Prostate gland (tissue), 2 donors: ENCODE measurements at places on chromosomes 3 and 15. TPM values are rescaled to one million over a fixed set of nuclear protein-coding genes. Genes with fewer than 3 reads are reported as not detected.

DNA sequence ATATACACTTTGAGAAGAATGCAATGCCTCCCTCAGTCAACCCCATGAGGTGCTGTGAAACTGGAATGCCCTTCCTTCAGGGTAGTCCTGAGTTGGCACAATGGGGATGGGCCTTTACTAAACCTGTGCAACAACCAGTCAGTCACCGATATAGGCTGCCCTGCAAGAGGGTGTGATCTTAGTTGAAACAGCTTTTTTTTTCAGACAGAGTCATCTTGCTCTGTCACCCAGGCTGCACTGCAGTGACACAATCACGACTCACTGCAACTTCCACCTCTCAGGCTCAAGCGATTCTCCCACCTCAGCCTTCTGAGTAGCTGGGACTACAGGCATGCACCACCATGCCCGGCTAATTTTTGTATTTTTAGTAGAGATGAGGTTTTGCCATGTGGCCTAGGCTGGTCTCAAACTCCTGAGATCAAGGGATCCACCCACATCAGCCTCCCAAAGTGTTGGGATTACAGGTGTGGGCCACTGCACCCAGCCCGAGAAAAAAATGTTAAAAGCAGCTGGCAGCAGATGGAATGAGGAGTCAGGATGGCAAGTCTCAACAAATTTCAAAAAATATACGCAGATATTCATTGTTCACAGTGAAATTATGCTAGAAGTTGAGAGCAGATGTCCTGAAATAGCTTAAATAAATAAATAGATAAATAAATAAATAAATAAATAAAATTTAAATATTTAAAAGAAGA, 31.8 kb downstream of the MYO5A start:
- DNase-seq: no peak

Gene GUCA1C
- total RNA-seq: not detected

DNA sequence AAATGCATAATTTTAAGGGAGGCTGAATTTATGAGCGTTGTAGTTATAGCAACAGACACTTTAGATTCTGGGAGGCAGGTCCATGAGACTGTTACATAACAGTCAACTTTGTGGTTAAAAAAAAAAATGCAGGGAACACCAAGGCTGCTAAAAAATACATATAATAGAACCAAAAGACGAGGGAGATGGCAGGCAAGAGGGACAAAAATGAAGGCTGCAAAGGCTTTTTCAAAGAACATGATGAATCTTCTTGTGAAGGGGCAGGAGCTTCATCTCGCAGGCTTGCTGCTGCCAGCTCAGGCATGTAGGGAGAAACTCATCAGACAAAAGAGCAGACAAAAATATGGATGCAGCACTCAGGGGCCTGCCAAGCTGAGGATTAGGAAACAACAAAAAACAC, 243.9 kb downstream of the SHQ1 start:
- no peak for DNase-seq

DNA sequence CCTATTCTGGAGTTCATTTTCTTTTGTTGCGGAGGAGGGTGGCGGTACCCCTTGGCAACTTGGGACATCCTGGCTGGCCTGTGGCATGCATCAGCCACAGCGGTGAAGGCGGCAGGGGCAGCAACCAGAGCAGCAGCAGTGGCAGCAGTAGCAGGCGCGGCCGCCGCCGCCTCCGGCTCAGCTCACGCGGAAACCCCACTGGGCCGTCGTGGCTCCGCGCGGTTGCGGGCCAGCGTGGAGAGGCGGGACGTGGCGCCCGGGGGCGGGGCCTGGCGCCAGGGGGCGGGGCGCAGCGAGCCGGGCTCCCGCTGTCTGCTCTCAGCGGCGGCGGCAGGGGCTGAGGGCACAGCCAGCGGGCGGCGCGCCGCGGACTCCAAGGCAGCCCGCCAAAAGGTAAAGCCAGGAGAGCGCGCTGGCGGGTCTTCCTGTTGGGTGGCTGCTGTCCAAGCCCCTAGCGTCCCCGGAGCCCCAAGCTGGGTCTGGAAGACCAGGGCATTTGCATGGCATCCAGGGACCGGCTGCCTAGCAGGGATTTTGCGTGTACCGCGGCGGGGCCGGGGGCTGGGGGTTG, 334.4 kb upstream of the THRB start:
- DNase-seq: peak; percentile 55

GRCh38 chr15:73338058-73338457, 30.7 kb downstream of the HCN4 start:
- no peak for DNase-seq

DNA sequence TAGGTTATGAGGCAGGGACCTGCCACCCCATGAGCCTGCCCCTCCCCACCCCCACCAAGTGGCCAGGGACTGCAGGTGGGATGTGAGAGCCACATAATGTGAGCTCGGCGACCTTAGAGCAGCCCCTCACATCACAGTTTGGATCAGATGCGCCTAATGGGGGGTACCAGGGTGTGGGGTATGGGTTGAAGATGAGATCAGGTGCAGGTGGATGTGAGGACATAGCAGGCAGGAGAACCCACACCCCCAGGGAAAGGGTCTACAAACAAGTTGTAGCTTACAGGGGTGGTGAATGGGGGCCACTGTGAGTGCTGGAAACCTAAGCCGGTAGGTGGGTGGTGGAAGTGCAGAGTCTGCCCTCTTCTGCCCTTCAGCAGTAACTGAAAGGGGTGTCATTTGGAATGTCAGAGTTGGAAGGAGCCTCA, 94.0 kb downstream of the CORO2B start:
- no peak for DNase-seq

Gene GOLGA6L10
- total RNA-seq: 6.0 TPM

GRCh38 chr3:23264413-23264812, 61.3 kb downstream of the UBE2E2 start:
- DNase-seq: no peak

GRCh38 chr3:5217824-5218595, 30.5 kb downstream of the EDEM1 start:
- no peak for DNase-seq

DNA sequence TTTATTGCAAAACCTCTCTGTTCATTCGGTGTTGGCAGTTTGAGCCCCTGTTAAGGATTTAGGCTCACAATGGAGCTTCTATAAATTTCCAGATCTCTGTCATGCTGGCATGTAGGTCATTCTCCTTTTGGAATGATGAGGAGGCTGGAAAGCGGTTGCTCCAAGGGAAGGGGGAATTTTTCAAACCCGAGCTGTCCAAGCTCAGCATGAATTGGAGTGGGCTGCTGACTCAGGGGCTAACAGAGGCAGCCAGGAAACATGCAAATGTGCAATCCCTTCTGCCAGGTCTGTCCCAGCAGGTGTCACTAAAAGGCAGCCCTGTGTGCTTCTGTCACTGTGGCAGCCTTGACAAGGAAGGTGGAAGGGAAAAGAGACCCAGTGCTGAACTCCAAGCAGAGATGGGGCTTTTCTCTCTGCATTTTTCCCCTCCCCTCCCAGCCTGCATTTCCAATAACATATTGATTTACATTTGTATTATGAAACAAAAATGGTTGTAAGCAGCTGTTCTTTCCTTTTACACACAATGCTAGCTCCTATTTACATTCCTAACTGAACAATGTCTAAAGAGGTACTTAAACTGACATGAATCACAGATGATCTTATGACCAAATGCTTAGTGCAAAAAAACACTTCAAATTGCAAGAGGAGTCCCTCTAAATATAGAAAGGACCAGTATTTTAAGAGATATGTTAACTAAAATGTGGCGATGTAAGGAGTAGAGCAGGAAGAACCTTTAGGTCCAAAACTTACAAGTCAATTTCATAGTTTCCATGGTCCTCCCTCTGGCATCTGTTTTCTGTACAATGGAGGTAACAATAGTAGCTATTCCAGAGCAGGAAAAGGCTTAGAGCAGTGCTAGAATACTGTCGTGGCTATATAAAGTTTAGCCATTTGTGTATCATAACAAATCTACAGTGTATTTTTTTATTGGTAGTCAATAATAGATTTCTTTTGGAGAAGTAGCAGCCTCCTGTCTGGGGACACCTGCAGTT, 84.5 kb upstream of the ATP10A start:
- DNase-seq: no peak

DNA sequence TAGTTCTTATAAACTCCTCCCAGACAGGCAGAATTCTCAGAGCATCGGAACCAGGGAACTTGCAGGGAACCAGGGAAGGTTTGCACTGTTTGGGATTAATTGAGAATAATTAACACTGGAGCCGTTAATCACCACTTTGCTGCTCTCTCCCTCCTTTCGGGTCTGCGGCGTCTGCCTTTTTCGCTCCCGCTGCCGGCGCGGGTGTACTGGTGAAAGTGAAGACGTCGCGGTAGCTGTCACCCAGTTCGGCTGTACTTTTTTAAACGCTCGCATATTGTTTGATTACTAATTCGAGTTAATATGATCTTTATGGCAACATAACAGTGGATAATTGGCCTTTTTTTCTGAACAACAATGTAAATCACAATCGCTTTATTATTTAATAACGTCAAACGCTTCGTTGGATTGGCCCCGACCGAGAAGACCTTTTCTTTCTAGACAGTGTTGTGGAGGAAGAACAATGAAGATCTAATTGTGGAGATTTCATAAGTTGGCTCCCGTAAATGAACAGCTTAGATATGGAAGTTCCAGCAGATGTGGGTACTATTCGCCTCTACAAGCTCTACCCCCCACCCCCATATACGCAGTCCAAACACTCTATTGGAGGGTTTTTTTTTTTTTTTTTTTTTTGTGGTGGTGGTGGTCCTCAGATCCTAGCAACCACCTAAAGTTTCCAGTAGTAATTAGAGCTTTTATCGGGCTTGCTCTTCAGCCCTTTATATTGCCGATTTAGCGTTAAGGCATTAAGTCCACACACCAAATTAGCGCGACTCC, 12.7 kb downstream of the SOX2 start:
- DNase-seq: no peak

GRCh38 chr15:69562564-69562963, 109.9 kb downstream of the RPLP1 start:
- peak; percentile 73 for DNase-seq

DNA sequence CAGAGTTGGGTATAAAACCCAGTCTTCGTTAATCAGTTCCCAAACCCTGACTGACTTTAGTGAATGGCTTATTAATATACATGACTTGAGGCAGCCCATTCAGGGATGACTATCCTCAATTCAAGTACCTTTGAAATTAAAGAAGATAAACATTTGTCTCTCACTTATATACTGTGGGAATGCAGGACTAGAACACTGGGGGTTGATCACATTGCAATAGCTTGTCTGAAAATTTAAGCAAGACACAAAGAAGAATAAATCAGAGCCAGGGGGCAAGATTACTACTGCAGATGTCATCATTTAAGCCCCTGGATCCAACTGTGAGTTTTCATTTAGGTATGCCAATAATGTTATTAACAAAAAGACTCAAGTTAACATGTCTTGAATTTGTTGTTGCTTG, 647.7 kb downstream of the ZPLD1 start:
- DNase-seq: no peak

Gene GRAMD1C
- total RNA-seq: 7.4 TPM

DNA sequence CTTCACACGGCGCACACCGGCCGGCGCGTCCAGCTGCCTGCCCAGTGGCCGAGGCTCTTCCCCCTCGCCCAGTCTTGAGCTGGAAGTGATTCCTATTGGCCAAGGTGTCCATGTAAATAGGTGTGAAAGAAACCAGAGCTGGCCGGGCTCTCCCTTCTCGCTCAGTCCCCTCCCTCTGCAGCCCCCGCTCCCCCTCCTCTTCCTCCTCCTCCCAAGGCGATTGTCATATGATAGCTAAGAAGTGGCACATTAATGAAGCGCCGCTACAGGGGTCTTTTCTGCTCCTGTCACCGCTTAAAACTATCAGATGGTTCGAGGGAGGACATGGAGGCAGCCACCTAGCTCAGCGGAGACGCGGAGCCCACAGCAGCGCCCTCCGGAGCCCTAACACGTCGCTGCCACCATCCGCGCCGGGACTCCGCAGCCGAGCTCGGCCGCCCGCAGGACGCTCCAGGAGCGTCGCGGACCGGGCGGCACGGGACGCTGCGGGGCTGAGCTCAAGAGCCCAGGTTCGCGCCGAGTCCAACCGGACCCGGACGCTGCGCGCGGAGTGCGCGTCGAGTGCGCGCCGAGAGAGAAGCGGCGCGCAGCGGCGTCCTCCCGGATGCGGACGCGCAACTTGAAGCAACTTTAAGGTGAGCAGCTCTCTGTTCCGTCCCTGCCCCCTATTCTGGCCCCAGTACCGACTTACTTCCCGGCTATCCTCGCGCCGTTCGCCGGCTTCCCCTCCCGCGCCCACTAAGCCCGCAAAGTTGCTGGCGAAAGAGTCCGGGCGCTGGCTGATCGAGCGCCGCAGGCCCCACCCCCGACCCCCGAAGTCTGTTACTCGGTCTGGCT, at the start of gene FOXB1:
Gene FOXB1, plus strand, starts transcription at position 303 of the 837 bp plus-strand sequence. CDS start 653 bp downstream, outside the sequence.
- DNase-seq: no peak

Gene SEC61A1
- total RNA-seq: 195 TPM

DNA sequence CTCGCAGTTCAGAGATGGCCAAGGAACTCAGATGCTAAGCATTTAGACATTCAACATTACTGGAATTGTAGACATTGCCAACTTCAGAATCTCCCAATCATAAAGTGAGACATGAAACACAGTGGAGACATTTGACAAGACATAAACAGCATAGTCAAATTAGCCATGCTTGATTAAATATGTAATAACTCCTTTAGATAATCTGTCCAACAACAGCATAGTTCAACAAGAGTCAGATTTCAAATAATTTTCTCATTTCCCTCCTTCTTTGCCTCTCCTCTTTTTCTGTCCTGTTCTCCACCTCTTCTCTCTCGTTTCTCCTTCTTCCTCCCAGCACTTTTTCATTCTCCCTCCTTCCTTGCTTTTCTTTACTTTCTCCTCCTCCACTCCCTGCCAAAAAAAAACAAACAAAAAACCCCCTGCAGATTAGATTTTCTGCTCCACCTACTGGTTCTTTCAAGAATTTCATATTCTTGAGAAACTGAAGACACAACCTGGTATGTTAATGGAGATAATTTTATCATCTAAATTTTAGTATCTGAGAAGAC, 20.2 kb downstream of the CPOX start:
- DNase-seq: no peak

DNA sequence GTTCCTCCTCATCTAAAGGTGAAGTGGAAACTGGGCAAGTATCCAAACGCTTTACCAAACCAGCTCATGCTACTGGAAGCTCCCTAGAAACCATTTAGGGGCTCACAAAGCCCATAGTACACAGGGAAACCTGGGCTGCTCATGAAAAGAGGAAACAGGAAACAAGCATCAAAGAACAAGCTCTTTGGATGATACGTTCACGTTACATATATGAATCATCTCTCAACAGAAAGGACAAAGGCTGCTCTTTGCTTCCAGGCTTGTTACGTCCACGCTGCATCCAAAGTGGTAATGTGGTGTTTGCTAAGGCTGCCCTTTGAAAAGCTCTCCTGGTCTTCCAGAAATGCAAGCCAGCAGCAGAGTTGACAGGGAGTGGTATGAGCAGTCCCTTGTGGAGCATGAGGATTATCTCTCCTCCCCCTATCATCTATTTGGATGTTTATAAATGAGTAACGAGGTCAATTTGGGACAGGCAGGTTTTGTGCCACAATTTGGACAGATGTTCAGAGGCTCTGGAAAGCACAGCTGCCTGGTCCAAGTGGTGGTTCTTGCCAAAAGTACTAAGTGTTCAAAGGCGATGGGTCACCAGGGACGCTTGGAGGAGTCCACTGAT, 98.0 kb upstream of the RORA start:
- DNase-seq: no peak

- DNase-seq: no peak
Measured at GRCh38 chr3:168812234-168812633, 716.5 kb upstream of the GOLIM4 start.
